Right forelimb (tissue), 1 donor: ENCODE measurements at places on chromosomes 7 and 10.

DNA sequence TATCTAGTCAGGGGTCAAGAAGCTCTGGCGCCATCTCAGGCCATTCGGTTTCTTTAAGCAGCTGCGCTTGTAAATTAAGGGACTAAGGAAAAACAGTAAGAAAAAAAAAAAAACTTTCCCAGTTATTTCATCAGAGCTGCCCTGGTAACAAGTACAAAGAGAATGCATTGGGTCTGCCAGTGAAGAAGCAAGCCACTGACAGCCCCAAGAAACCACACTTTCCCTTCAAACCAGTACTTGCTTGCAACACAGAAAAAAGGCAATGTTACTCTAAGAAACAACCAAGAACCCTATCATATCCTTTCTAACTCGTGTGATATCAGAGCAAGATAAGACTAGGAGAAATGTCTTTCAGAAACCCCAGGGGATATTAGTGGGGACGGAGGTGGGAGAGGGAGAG is 40.6 kb upstream of the AOAH start:
- DNase-seq: no peak

GRCh38 chr7:55077561-55078410 is 59.0 kb downstream of the EGFR start:
- peak; percentile 20 for DNase-seq

- DNase-seq: no peak
These were observed 156.8 kb downstream of the CACNA2D1 start for GRCh38 chr7:82286798-82287140.

GRCh38 chr7:79984210-79984609 is 150.4 kb upstream of the GNAI1 start:
- no peak for DNase-seq

DNA sequence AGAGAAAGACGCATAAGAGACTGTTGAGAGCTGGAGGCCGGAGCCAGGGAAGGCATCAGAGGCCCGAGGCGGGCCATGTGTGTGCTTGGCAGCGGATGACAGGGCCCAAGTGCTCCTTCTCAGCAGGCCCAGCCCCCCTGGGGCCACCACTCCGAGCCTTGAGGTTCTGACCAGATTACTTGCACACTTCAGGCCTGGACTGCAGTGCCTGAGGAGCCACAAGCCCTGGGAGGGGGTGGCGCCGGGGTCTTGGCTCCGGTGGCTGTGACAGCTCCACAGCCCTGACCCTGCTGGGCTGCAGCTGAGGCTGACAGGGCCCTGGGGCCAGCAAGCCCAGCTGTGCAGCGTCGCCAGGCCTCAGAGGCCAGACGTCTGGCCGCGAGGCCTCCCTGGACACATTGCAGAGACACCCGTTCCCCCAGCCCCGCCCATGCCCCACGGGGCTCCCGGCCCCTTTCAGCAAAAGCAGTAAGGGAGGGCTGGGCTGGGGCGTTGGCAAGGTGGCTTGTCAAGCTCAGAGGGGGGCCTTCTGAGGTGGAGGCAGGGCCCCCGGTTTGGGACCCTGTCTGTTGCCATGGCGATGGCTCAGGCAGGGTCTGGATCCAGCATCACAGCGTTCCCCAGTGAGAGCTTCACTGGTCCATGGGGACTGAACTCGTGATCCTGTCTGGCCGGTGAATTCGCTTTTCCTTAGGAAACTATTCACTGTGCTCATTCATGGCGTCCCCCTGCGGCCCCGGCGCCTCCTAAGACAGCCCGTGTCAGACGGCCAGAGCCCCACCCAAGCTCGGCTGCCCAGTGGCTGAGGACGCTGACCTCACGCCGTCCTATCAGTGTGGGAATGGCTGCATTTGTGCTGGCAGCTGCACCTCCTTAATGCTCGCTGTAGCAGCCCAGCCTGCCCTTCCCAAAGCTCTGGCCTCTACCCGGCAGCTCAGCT is 5.7 kb downstream of the ELN start:
- DNase-seq: no peak

DNA sequence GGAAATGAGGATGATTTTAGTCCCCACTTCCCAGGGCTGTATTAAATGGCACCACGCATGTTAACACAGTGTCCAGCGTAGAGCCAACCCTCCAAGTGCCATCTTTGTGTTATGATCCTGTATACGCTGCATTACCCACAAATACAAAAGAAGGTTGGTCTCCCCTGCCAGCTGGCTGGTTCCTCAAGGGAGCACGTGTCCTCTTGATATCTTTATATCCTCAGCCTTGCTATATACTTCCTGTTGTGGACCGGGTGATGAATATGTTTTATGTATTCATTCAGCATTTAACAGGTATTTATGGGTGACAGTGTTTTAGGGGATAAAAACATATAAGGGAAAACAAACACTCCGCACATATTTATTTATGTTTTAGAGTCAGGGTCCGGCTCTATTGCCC is 23.2 kb upstream of the PRRT4 start:
- DNase-seq: no peak

DNA sequence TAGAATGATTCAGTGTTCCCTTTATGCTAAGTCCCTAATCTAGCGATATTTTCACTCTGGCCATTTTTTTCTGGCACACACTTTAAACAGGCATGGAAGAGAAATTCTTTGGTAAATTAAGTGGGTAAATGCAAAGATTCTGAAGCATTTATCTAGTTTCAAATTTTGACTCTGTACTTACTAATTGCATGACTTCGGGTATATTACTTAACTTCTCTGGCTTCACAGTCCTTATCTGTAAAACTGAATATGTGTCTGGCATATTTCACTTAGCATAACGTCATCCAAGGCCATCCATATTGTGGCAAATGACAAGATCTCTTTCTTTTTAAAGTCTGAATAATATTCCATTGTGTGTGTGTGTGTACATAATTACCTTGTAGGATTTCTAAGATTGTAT is 114.5 kb downstream of the MBL2 start:
- DNase-seq: no peak

DNA sequence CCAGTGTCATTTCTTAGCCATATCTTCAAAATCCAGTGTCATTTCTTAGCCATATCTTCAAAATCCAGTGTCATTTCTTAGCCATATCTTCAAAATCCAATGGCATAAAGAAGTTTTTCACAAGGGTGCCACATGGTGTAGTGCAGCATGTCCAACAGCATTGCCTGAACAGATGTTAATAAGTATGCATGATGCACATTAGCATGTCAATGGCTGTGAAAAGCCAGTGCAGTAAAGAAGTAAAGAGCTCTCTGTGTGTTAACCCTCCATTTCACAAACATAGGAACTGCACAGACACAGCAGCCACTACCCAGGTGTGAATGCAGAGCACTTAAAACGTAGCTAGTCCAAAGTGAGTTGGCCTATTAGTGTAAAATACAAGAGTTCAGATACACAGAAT is 89.8 kb downstream of the GNAI1 start:
- no peak for DNase-seq

- DNase-seq: no peak
These were observed 5.2 kb downstream of the IKZF1 start for GRCh38 chr7:50309721-50310120.

GRCh38 chr7:66535414-66536329 is 93.0 kb upstream of the KCTD7 start:
- no peak for DNase-seq

DNA sequence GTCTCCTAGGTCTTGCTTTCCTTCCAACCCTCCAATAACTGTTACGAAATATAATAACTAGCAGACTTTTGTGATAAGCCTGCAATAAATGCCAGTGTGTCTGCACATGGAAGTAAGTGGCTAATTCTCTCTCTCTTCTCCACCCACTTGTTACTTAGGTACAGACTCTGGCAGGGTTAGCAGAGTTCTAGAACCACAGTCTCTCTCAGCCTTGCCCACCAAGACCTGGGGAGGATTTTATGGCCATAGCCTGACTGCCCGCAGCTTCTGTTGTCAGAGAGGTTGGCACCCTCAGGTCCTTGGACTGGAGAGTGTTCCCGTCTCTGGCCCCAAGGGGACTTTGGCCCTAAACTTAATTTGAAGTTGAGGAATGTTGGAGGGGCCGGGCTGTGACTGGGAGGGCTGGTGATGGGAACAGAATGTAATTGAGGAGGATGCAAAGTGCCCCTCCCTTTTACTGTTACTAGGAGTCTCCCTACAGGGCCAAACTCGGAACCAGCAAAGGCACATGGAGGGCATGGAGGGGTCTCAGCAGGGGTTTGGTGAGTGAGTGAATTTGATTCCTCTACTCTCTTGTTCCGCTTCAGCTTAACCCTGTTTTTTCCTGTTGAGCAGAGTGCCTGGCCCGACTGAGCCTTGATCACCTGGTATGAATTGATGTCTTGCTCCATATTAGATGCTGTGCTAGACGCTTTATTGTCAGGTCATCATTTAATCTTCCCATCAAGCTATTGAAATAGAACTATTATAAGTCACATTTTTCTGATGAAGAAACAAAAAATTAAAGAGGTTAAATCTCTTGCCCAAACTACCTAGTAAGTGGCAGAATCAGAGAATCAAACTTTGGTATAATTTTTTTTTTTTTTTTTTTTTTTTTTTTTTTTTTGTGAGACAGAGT is 37.0 kb upstream of the LCOR start:
- DNase-seq: no peak

- DNase-seq: no peak
These were observed 59.8 kb downstream of the SLC25A40 start for GRCh38 chr7:87816389-87816788.
